Bronchial smooth muscle cell (primary cell): ENCODE measurements at places on chromosomes 12 and 14. TPM values are rescaled to one million over a fixed set of nuclear protein-coding genes. Genes with fewer than 3 reads are reported as not detected.

The ADGRD1 gene
- total RNA-seq: 0.47 and 10.8 TPM in 2 replicates

The C12orf60 gene
- total RNA-seq: 0.79 and 1.2 TPM in 2 replicates

The TRIM9 gene
- total RNA-seq: under 0.01 and 0.94 TPM in 2 replicates

The RIPK3 gene
- total RNA-seq: 2.5 and 6.2 TPM in 2 replicates

The NTS gene
- total RNA-seq: 43.5 TPM in 1 of 2 replicates, not detected in the other

The CCDC175 gene
- total RNA-seq: not detected in 2 replicates

The OASL gene
- 0.17 and 0.47 TPM in 2 replicates for total RNA-seq

The PLXNC1 gene
- 6.8 and 21.1 TPM in 2 replicates for total RNA-seq

The CFAP73 gene
- total RNA-seq: 0.09 TPM in 1 of 2 replicates, not detected in the other

The EIF2S3B gene
- total RNA-seq: 0.34 and 0.95 TPM in 2 replicates

The SPIC gene
- total RNA-seq: not detected in 2 replicates

The BDKRB1 gene
- 13.1 and 13.4 TPM in 2 replicates for total RNA-seq

The DGKA gene
- 36.4 and 38.0 TPM in 2 replicates for total RNA-seq

The BCL11B gene
- under 0.01 TPM in 2 replicates for total RNA-seq

The OVCH1 gene
- total RNA-seq: under 0.01 TPM in 2 replicates

The AKAP6 gene
- total RNA-seq: under 0.01 and 0.95 TPM in 2 replicates

The CSRP2 gene
- total RNA-seq: 4.4 and 4.6 TPM in 2 replicates

The RNF212B gene
- not detected in 2 replicates for total RNA-seq

The WIF1 gene
- under 0.01 and 0.26 TPM in 2 replicates for total RNA-seq

The MANSC4 gene
- total RNA-seq: 0.09 TPM in 1 of 2 replicates, not detected in the other

The SIX6 gene
- total RNA-seq: not detected in 2 replicates

The KRT77 gene
- total RNA-seq: not detected in 2 replicates

The COX14 gene
- total RNA-seq: 56.2 and 62.7 TPM in 2 replicates

The PLEK2 gene
- 2.6 and 6.5 TPM in 2 replicates for total RNA-seq

The ADAM21 gene
- total RNA-seq: 0.32 and 0.77 TPM in 2 replicates

The KCNA1 gene
- under 0.01 TPM in 1 of 2 replicates, not detected in the other for total RNA-seq

The CIDEB gene
- 1.3 and 1.4 TPM in 2 replicates for total RNA-seq

The GALNT16 gene
- total RNA-seq: 0.32 and 0.77 TPM in 2 replicates

The FOXN3 gene
- 13.1 and 14.2 TPM in 2 replicates for total RNA-seq

The SLC25A21 gene
- 0.17 and 0.63 TPM in 2 replicates for total RNA-seq

The ERP27 gene
- total RNA-seq: not detected in 2 replicates

The FGF23 gene
- total RNA-seq: under 0.01 TPM in 1 of 2 replicates, not detected in the other

The CCDC197 gene
- total RNA-seq: not detected in 2 replicates
